ENCODE measurements at places on chromosomes 3 and 15. TPM values are rescaled to one million over a fixed set of nuclear protein-coding genes. Genes with fewer than 3 reads are reported as not detected.

- DNase-seq: no peak
These were observed 13.5 kb downstream of the IQGAP1 start for GRCh38 chr15:90401495-90401894.

DNA sequence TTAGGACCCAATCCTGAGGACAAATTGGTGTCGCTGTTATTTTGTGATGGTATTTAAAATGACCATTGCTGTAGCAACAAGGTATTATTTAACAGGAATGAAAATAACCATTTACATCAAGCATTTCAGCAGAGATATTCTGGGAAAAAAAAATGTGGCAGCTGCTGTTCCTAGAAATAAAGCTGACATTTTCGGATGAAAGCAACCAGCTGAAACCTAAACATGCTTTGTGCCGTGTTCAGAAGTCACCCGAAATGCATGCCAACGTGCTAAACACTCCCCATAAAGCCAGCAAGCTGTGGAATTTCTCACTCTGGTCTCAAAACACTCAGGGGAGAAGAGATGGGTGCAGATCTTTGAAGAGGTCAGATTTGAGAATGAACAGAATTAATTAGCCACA is 31.5 kb upstream of the TAFA4 start:
- no peak for DNase-seq

- no peak for DNase-seq
These were observed 7.4 kb downstream of the CISH start for GRCh38 chr3:50604110-50604621.

DNA sequence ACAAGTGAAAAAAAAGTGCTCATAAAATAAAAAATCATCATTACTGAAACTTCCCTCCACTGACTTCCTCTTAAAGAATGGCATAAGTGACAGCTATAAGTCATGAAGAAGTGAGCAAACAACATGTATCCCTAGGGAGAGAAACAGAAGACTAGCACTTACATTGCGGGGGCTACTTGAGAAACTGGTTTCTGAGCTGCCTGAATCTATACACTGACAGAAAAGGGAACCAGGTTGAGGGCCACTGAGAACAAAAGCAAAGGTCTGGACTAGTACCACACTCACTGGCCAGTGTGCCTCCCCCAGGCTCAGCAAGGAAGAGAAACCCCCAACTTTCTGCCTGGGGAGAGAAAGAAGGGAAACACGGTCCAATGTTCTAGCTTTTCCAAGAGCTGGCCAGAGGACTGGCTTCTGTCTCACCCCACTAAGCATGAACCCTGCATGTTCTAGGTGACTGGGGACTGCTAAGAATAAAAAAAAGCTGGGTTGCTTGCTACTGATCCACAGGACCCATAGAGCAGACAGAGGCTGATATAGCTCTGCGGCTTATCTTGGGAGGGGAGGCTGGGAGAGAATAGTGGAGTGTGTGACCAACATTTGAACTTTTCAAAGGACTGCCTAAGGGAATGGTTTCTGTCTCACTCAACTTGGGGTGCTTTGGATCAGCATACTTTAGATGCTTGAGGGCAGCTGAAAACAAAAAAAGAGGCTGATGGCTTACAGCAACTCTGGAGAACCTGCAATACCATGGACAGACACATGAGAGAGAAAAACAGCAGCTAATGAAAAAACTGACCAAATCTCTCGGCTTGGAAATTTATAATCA is 8.1 kb downstream of the RAD18 start:
- DNase-seq: no peak

P2RY14 gene
- total RNA-seq: 0.51 TPM

- DNase-seq: no peak
These were observed 8.9 kb downstream of the INSYN1 start for GRCh38 chr15:73744293-73744692.

HRG gene
- total RNA-seq: not detected

IGSF11 gene
- 0.19 TPM for total RNA-seq

DNA sequence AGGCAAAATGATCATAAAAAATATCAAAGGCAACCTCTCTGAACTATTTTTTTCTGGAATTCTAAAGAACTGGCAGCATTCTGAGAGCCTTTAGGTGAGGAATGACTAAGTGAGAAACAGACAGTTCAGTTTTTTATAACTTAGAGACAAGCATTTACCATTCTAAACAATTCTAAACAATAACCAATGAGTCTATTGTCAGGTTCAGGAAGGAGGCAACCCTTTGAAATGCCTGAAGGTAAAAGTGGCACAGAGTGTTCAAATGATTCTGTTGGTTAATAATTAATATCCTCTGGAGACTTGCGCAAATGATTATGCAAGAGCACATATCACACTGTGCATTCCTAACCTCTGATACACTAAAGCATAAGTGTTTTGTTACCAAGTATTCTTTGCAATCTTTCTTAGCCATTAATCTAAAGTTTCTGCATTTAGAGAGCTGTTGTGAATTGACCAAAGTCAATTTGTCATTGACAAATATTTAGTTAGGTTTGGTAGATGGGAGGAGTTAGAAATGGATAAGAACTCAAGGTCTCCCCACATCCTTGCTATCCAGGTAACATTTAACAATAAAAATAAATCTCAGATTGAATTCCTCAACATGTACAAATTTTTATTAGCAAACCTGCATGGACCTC is 9.2 kb upstream of the TGFBR2 start:
- DNase-seq: no peak

LRRK1 gene
- 1.2 TPM for total RNA-seq

CCK gene
- total RNA-seq: not detected

- DNase-seq: no peak
These were observed 2.2 kb downstream of the ZIC1 start for GRCh38 chr3:147411238-147411814.

DNA sequence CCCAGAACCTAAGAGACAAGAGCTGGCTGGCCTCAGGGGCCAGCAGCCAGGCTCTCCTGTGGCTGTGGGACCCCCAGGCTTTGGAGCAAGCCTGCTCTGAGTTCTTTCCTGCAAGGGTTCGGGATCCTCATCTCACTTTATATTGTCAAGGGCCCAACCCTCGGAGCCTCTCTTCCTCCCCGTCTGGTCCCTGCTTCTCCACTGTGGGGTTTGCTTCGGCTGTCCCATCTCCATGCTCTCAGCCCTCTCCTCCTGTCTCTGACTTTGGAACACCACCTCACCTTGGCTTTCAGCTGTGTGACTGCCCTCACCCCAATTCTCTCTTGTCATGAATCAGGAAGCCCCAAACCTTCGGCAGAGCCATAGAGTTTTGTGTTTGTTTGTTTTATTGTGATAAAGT is 30.0 kb downstream of the MRAS start:
- no peak for DNase-seq

Data from activated T-cell treated with anti-CD3 and anti-CD28 coated beads, Interleukin-2, amount 50 U/mL, for 72 hours (primary cell).